ENCODE measurements at places on chromosomes 16 and 17. TPM values are rescaled to one million over a fixed set of nuclear protein-coding genes. Genes with fewer than 3 reads are reported as not detected.

Gene ATP2A1
- total RNA-seq, result 0.17 TPM

Gene WNT3
- total RNA-seq, result 1.6 TPM

Gene TMEM238L
- total RNA-seq, result not detected

DNA sequence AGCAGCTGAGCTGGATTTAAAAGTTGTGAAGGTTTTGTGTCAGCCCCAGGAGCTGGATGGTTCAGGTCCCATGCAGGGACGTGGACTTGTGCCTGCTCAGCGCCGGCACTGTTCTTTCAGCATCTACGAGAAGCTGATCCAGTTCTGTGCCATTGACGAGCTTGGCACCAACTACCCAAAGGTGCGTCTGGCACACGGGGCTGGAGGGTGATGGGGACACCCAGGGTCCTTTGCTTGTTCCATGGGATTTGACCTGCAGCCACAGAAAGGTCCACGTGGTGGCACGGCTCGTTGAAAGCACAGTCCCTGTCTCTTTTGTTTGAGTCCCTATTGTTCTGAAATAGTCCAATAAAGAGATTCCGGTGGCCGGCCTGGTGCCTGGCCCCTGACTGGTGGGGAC is 18.1 kb upstream of the ITGB4 start:
- no peak overlapping the region for H3K4me3 ChIP-seq
- H3K27me3 ChIP-seq, result no peaks in the 10 kb centered on the region
- H3K27ac ChIP-seq, result no peak overlapping the region
- H3K4me1 ChIP-seq, result peaks cover 27% of the 10 kb centered on the region
- no peak for DNase-seq
- peaks cover 5% of the 10 kb centered on the region for H3K36me3 ChIP-seq

DNA sequence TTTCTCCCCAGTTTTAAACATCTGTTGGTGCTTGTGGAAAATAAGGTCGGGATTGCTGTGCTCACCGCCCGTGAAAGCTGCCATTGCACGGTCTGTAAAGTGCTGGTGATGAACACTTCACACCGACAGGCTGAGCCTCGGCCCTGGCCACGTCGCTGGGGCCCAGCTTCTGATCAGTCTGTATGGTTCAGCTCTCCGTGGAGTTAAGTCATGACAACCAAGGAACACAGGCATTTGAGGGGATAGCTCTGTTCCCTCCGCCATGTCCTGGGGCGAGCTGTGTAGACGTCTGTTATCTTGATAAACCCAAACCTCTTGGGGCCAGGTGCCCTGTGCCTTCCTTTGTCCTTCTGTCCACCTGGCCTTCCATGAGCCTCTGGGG is 110.6 kb downstream of the METRNL start:
- H3K27me3 ChIP-seq, result no peaks in the 10 kb centered on the region
- no peak overlapping the region for H3K4me3 ChIP-seq
- H3K4me1 ChIP-seq, result peaks cover 8% of the 10 kb centered on the region
- no peak for DNase-seq
- no peak overlapping the region for H3K27ac ChIP-seq

- DNase-seq, result peak; percentile 36
- H3K4me1 ChIP-seq, result peaks cover 19% of the 10 kb centered on the region
- H3K36me3 ChIP-seq, result peaks cover 24% of the 10 kb centered on the region
Measured at GRCh38 chr17:2222901-2223616, 80.5 kb downstream of the SMG6 start.

DNA sequence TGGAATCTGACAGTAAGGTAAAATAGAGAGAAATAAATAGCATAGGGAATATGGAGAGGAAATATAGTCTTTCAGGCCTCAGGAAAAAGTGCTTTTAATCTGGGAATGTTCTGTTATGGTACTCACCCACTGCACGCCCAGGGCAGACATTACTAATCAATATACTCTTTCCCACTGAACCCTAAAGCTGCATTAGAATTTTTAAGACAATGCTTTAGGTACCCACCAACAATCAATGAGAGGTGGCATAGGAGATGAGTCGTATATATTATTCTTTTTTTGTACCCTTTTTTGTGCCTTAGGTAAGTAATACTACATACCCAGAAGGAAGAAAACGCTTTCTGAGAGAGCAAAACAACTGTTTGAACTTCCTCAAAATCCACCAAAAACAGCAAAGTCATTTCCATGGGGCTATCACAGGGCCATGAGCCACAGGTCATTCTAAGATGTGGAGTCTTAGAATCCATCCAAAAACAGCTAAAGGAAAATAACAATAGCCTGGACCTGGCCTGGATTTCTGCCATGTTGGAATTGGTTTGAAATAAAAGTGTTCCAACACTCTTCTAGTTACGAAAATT is 542.1 kb downstream of the XYLT1 start:
- no peaks in the 10 kb centered on the region for H3K36me3 ChIP-seq
- DNase-seq, result no peak
- H3K4me3 ChIP-seq, result no peak overlapping the region
- H3K4me1 ChIP-seq, result no peaks in the 10 kb centered on the region

- DNase-seq, result no peak
- H3K27me3 ChIP-seq, result peaks cover 31% of the 10 kb centered on the region
- H3K36me3 ChIP-seq, result no peaks in the 10 kb centered on the region
- H3K4me3 ChIP-seq, result no peak overlapping the region
- no peak overlapping the region for H3K27ac ChIP-seq
Measured at GRCh38 chr17:40727447-40728231, 24.1 kb upstream of the KRT24 start.

GRCh38 chr17:48198950-48199541 is 91.5 kb downstream of the SNX11 start:
- no peaks in the 10 kb centered on the region for H3K4me1 ChIP-seq
- H3K27ac ChIP-seq, result no peak overlapping the region

GRCh38 chr17:77186141-77186604 is 45.4 kb downstream of the SEC14L1 start:
- H3K4me1 ChIP-seq, result peaks cover 21% of the 10 kb centered on the region
- peak overlapping the region; percentile 49 for H3K27ac ChIP-seq
- no peaks in the 10 kb centered on the region for H3K27me3 ChIP-seq
- no peaks in the 10 kb centered on the region for H3K36me3 ChIP-seq
- peak; percentile 18 for DNase-seq
- no peak overlapping the region for H3K4me3 ChIP-seq

DNA sequence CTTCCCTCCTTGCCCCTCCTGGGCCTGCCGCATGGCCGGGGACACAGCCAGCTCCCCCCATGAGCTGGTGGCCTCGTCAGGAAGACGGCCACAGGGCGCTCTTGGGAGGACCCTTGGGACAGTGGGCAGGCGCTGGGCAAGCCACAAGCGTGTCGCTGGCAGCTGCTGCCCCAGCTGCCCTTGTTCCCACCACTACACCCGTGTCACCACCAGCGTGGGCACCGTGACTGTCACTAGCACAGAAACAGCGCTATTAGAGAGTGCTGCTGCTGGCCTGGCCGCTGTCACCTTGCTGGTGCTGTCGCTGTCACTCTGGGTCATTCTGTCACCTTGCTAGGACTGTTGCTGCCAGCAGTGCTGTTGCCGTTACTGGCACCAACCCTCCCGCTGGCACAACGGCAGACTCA is 47.2 kb downstream of the ZFPM1 start:
- peaks cover 12% of the 10 kb centered on the region for H3K4me1 ChIP-seq
- H3K36me3 ChIP-seq, result no peaks in the 10 kb centered on the region
- no peak overlapping the region for H3K27ac ChIP-seq

- no peak overlapping the region for H3K4me3 ChIP-seq
- H3K4me1 ChIP-seq, result peaks cover 11% of the 10 kb centered on the region
- peak overlapping the region; percentile 88 for H3K27ac ChIP-seq
- no peaks in the 10 kb centered on the region for H3K36me3 ChIP-seq
Measured at GRCh38 chr17:29619251-29619650, 3.5 kb downstream of the CORO6 start.

DNA sequence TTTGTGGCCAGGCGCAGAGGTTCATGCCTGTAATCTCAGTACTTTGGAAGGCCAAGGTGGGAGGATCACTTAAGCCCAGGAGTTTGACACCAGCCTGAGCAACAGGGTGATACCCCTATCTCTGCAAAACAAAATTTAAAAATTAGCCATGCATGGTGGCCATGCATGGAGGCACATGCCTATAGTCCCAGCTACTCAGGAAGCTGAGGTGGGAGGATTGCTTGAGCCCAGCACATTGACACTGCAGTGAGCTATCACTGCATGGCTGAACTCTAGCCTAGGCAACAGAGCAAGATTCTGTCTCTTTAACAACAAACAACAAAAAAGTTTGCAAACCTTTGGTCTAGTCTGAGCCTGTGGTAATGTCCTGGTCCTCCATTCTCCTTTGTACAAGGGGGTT is 69.2 kb upstream of the CNEP1R1 start:
- H3K4me3 ChIP-seq, result no peak overlapping the region
- no peak for DNase-seq
- H3K27me3 ChIP-seq, result no peaks in the 10 kb centered on the region
- H3K36me3 ChIP-seq, result no peaks in the 10 kb centered on the region
- H3K4me1 ChIP-seq, result no peaks in the 10 kb centered on the region

DNA sequence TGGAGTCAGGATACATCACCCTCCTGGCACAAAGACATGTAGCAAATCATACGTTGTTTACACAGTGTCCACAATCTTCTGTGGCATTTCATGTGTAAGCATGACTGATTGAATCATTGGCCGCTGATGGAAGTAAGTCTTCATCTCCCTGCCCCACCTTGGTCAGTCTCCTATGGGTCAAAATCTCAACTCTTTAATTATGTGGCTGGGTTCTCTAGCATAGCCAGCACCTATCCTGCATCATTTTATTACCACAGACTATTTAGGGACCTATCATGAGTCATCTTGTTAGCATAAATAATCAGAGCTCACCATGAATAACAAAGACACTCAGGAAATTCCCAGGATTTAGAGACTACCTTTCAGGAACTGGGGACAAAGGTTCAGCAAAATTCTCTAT is 15.9 kb downstream of the TANC2 start:
- no peaks in the 10 kb centered on the region for H3K4me1 ChIP-seq
- no peak overlapping the region for H3K4me3 ChIP-seq
- no peak overlapping the region for H3K27ac ChIP-seq
- no peaks in the 10 kb centered on the region for H3K27me3 ChIP-seq
- H3K36me3 ChIP-seq, result no peaks in the 10 kb centered on the region

DNA sequence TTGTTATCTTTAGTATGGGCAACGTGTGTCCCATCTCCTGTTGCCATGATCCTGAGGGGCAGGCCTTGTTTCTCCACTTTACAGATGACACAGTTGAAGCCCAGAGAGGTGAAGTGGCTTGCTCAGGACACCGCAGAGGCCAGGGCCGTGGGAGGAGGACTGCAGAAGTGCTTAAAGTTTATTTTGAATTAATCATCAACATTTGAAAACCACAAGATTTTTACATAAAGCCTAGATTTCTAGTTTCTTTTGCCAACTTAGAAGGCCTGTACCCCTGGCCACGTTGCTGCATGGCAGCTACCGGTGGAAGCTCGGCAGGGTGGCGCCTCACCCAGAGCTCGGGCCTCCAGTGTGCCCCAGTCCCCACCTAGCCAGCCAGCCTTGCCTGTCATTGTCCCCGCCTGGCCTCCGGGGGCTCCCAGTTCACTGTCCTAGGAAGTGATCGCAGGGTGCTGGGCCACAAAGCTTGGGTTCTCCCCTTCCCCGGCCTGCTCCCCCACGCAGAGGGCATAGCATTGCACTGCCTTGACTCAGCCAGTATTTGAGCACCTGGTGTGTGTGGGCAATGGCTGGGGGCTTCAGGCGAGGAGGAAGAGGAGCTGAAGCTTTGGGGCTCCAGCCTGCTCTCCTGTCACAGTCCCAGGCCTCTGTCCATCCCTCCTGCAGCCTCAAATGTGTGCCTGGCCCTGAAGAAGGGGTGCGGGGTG is 14.8 kb upstream of the ADCY7 start:
- no peaks in the 10 kb centered on the region for H3K36me3 ChIP-seq
- DNase-seq, result no peak
- H3K4me3 ChIP-seq, result no peak overlapping the region
- H3K27ac ChIP-seq, result no peak overlapping the region

DNA sequence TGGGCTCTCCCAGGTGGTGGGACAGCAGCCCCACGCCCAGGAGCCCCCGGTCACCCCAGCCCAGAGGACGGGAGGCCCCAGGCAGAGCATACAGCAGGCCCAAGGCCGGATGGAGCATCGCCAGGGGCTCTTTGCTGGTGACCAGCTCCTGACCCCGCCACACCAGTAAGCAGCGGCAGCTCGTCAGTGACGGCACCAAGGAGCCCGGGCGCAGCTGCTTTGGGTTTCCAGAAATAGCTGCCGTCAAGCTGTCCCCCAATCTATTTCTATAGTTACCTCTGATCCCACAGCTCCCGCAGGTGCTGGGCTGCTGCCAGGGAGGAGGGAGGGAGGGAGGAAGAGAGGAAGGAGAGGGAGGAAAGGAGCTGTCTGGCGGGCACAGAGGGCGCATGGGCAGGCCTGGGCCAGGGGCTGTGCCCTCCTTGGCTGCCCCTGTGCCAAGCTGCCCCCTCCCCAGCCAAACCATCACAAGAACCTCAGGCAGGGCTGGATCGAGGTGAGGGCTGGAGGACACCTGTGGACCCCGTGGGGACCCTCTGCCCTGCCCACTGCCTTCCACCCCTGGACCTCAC is 10.8 kb upstream of the RASD1 start:
- H3K27me3 ChIP-seq, result no peaks in the 10 kb centered on the region
- DNase-seq, result peak; percentile 83
- H3K27ac ChIP-seq, result peak overlapping the region; percentile 75
- H3K4me3 ChIP-seq, result no peak overlapping the region

DNA sequence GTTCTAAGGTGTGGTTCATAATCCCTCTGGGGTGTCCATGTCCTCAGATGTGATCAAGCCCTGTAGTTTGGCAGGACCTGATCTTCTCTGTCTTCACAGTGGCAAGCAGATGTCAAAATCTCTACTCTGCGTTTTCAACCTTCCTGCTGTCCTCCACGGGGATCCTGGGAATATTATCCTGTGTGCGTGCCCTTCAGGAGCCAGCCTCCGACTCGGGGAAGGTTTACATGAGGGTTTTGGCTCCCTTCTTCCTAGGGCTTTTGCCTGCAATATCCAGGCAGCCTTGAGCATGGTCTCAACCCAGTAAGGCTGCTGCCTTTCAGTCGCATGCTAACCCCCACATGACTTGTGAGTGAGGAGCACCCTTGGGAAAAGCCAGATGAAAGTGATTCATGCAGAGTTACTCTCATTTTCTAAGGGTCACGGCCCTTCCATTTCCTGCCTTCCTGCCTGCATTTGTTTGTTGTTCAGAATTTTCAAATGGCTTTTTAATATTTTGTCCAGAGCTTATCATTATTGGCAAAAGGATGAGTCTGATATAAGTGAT is 202.2 kb upstream of the CHMP6 start:
- no peaks in the 10 kb centered on the region for H3K27me3 ChIP-seq
- no peak overlapping the region for H3K27ac ChIP-seq
- no peak for DNase-seq
- peaks cover 38% of the 10 kb centered on the region for H3K4me1 ChIP-seq
- H3K36me3 ChIP-seq, result no peaks in the 10 kb centered on the region

GRCh38 chr17:67671493-67671892 is 46.2 kb upstream of the NOL11 start:
- H3K4me1 ChIP-seq, result peaks cover 5% of the 10 kb centered on the region
- H3K27me3 ChIP-seq, result no peaks in the 10 kb centered on the region
- no peak overlapping the region for H3K4me3 ChIP-seq
- H3K36me3 ChIP-seq, result peaks cover 16% of the 10 kb centered on the region

DNA sequence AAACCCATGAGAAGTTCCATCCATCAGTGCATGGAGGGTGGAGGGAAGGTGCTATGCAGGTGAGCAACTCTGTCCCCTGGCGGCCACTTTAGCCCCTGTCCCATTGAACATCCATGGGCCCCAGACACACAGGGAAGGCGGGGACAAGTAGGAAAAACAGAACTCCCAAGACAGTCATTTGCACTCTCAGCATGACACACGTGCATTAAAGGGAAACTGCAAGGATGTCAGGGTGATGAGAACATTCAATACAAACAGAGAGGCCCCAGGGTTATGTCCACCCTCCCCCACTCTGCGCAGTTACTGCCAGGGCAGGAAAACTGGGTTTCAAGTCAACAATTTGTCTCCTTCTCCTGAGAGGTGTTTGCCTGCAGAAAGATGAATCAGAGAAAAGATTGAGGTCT is 44.0 kb upstream of the AKTIP start:
- H3K4me1 ChIP-seq, result peaks cover 7% of the 10 kb centered on the region
- H3K27ac ChIP-seq, result no peak overlapping the region
- H3K4me3 ChIP-seq, result no peak overlapping the region
- no peaks in the 10 kb centered on the region for H3K27me3 ChIP-seq

Data from heart right ventricle (tissue), 16 donors.